ENCODE measurements at places on chromosomes 7 and 10.

- DNase-seq: no peak
These were observed 113.7 kb downstream of the ARL4A start for GRCh38 chr7:12801107-12801506.

DNA sequence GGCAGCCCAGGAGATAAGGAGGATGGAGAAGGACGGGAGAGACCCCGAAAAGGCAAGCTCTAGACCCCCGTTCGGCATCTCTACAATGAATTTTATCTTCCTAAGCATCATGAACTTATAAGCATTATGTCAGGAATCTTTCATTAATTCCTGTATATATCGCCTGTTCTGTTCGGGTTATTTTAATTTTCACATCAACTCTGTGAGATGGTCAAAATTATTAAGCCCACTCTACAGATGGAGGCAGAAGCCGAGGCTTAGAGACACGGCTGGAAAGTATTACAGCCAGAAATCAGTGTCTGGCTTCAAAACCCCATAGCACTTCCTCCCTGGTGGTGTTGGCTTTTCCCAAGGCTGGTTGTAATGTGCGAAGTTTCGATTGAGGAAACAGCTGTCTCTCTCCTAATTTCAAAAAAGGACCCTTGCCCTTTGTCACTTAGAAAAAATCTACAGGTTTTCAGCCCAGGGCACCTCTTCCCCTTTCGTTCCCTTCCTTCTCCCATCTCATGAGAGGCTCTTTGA, 1.5 kb upstream of the GRM8 start:
- DNase-seq: no peak

- no peak for DNase-seq
These were observed 37.1 kb upstream of the TOMM7 start for GRCh38 chr7:22859641-22860290.

GRCh38 chr7:107978815-107979408, 24.0 kb downstream of the LAMB1 start:
- DNase-seq: no peak

DNA sequence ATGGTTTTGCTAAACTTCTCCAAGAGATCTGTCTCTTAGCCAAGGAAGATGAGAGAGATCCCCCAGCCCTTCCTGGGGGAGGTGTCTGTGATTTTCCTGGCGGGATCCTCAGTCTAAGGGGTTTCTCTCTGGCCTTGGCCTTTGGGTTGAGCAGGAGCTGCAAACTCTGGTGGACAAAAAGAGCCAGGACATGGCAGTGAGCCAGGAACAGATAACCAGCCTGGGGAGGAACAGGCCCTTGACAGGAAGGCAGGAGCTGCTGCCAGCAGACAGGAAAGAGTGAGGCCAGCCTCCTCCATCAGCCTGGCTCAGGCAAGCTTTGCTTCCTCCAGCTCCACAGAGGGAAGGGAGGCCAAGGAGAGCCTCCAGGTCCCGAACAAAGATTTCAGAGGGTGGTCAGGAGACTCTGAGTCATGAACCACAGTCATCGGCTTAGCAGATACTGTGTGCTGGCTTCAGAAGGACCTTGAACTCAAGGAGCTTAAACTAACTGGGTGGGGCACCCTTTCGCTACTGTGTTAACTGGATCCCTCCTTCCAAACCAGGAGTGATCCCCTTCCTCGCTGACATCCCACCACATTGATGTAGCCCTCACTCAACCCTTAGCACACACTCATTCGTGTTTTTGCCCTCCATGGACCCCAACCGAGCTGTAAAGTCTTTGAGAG, 34.7 kb downstream of the DDIT4 start:
- peak; percentile 96 for DNase-seq

- DNase-seq: no peak
These were observed 703.5 kb downstream of the AUTS2 start for GRCh38 chr7:70301673-70302185.

- DNase-seq: no peak
These were observed 302.1 kb downstream of the MDFIC start for GRCh38 chr7:115223959-115224358.

GRCh38 chr10:114749510-114749909, 72.1 kb upstream of the FHIP2A start:
- DNase-seq: no peak

DNA sequence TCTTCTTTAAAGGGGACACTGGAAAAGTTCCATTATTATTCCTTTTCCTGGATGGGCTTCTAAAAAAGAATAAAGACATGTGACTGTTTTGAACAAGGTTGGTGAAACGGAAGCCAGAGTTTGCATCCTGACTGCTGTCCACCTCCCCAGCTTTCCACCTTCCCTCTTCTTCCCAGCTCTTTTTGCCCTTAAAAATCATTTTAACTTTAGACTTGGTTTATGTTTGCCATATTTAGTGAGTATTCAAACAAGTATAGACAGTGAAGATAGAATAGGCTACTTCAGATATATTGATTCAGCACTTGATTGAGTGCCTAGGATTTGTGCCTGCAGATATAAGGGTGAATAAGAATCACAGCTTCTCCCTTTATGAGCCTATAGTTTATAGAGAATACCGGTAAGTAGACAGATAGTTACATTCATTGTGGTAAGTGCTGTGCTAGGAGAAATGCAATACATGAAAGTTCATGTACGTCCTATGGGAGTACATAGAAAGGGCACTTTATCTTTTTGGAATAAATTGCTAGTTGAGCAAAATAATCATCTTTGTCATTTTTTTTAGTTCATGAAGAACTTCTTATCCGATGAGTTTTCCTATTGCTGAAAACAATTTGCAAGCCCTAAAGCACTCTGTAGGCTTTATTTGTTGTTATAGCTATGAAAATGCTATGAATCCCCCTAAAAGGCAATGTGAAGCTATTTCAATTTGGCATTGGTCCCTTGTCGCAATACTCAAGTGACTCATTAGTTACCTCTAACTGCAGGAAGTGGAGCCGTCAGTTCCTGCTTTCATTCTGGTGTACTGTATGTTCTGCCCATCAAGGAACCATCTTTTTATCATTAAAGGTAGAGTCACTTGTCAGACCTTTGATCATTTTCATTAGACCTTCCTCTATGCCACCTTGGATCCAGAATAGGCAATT, 57.2 kb upstream of the STRIP2 start:
- no peak for DNase-seq

DNA sequence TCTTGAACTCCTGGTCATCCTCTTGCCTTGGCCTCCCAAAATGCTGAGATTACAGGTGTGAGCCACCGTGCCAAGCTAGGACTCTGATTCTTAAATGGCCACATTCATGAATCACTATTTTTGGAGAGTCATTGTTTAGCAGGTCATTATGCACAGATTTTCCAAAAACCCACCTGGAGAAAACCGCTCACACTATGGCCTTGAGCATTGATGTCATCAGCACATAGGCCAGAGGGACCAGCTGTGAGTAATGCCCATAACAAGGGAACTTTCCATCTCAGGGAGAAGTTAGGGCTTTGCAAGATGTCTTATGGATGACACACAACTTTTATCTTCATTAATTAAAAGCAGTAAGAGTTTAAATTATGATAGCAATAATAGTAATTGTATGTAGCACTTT, 86.4 kb upstream of the KIF5B start:
- no peak for DNase-seq

DNA sequence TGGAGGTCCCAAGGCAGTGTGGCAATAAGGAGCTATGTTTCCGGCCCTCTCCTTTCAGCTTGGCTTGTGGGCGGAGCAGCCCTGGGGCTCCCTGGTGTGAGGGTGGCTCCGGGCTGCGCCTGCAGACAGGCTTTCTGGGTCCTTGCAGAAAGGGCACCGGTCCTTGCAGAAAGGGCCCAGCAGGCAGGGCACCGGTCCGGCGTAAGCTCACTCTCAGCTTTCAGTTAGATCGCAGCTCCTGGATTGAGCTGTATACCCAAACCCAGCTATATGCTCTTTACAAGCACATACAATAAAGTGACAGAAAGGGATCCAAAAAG, 293.8 kb upstream of the SHH start:
- no peak for DNase-seq

DNA sequence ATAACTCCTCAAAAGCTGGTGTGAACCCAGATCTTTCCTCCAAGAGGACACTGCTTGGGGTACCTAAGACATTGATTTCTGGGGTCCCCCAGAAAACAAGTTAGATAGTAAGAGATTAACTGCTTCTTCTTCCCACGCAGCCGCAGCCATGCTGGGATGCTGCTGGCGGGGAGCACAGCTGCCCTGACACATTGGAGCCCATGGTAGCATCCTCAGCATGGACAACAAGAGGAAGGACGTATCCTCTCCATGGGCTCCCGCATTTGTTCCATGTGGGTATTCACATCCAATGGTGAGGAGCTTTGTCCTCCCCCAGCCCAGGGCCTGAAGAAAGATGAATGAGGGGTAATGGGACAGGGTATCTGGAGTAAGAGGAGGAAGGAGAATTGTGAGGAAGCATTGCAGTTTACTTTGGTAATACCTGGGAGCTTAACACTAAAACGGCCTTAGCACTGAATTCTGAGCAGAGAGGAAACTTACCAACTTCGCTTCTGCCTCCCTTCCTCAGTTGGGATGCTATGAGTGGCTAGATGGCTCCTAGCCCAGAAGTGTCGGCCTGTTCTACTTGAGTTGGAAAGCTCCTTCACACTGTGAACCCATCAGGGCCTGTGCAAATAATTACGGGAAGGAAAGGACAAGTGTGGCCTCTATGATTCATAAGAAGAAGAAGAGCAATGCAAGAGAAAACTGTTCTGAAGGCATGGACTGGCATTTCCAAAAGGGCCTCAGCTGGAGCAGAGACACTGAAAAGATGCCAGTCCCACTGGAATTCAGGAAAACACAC, 43.9 kb downstream of the C10orf120 start:
- no peak for DNase-seq

GRCh38 chr10:50937230-50937907, 51.9 kb upstream of the A1CF start:
- peak; percentile 46 for DNase-seq

- DNase-seq: no peak
These were observed 77.8 kb downstream of the ATAD1 start for GRCh38 chr10:87740254-87740655.

GRCh38 chr7:1689311-1689710, 19.2 kb downstream of the ELFN1 start:
- DNase-seq: no peak

GRCh38 chr10:58666024-58666423, 153.4 kb downstream of the BICC1 start:
- no peak for DNase-seq

GRCh38 chr10:59960751-59961150, 54.4 kb upstream of the CCDC6 start:
- DNase-seq: no peak

DNA sequence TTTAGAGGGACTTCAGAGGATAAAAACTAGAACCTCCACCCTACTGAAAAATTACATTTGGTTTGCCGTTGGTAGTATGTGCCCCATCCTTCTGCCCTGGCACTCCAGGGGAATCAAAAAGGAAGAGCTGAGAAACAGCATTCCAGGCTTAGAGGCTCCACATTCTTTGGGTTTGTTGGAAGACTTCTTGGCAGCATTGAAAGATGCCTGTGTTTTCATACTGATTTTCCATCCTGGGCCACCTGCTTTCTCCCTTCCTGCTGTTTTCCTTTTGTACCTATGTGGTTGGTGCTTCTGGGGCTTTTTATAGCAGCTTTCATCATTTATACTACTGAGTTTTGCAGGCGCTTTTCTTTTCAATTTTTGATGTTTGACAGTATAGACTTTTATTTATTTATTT, 61.7 kb downstream of the AUTS2 start:
- DNase-seq: peak; percentile 75

GRCh38 chr10:80202934-80203834, 2.2 kb downstream of the ANXA11 start:
- DNase-seq: peak; percentile 70

DNA sequence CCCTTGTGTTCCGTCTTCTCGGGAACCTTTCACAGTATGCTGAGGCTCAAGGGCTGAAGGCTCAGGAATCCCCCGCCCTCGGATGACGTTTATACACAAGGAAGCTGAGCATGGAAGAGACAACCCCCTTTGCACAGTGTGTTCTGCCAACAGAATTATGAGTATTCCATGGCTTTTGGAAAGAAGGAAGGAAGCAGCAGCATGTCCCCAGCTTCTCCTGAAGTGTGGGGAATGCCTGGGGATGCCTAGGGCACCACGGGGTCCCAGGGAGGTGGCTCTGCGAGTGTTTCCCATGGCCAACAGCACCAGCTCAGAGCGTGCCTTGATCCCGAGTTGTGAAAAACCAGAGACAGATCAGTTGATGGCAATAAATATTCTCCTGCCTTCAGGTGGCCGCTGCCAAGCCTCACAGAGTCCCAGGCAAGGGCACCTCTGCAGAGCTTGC, 88.8 kb upstream of the DDC start:
- no peak for DNase-seq

GRCh38 chr10:72375585-72375984, 20.9 kb upstream of the DNAJB12 start:
- no peak for DNase-seq

- no peak for DNase-seq
These were observed 2.6 kb downstream of the ZNF777 start for GRCh38 chr7:149458235-149458634.

- DNase-seq: peak; percentile 98
These were observed at the start of gene GPR158 for GRCh38 chr10:25174461-25175230. TSS of gene GPR158 (plus strand) at chr10:25175001. CDS start at chr10:25175421, 420 bp downstream.

DNA sequence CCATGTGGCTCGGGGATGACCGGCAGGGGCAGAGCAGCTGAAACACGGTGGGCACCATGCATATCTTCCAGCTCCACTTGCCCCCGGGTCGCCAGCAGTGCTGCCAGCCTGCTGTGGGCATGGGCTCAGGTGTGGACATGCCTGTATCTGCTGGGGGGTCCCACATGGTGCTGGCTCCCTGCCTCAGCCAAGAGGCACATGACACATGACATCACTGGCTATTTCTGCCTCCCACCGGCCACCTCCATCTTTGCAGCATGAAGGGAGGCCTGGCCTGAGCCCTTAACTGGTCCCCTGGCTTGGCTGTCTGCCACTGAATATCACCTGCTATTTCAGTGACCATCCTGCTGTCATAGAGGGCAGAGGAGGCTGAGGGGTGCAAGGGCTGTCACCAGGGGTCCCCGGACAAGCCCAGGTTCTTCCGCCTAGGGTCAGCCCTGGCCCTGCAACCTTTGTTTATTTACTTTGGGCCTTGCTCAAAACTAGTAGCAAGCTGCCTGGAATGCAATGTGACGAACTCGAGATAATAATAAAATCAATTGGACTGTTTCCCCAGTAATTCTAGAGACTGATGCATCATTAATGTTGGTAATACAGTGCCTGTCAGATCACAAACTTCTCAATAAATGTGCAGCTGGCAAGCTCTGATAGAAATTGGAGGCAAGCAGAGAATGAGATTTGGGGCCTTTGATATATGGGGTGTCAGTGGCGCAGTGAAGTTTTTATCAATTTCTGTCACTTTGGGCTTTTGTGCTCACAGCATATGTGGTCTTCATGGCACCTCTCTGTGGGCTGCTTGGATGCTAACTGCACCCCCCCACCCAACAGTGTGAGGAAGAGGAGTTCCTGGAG, 28.5 kb downstream of the ZMIZ1 start:
- no peak for DNase-seq

- DNase-seq: peak; percentile 81
These were observed 46.6 kb downstream of the ALOX5 start for GRCh38 chr10:45420453-45421192.

GRCh38 chr10:997266-998022, 9.2 kb downstream of the GTPBP4 start:
- DNase-seq: no peak

DNA sequence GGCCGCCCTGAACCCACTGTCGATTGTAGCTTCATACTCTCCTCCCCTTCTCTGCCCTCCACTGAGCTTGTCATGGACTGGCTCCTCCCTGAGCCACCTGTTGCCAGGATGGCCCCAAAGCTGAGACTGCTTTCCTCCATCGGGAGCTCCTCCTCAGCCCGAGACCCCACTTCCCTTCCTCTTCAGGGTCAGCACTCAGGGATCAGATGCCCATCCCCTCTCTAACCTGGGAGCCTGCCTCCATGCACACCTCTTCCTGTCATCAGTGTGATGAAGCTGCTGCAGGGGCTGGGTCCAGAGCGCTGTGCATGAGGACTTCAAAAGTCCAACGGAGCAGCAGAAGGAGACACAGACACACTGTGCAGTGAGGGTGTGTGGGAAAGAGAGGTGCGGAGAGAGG, 201.1 kb downstream of the WDR37 start:
- DNase-seq: no peak

Measured in G401 (cell line).